ENCODE measurements at places on chromosomes 5 and 9.

GRCh38 chr5:170362102-170362501 lies 27.1 kb downstream of the KCNMB1 start:
- no peak for DNase-seq

GRCh38 chr9:130364619-130365322 lies 80.0 kb upstream of the ASS1 start:
- DNase-seq, result no peak

- DNase-seq, result no peak
Measured at GRCh38 chr9:108884701-108885100, 22.6 kb downstream of the ACTL7A start.

DNA sequence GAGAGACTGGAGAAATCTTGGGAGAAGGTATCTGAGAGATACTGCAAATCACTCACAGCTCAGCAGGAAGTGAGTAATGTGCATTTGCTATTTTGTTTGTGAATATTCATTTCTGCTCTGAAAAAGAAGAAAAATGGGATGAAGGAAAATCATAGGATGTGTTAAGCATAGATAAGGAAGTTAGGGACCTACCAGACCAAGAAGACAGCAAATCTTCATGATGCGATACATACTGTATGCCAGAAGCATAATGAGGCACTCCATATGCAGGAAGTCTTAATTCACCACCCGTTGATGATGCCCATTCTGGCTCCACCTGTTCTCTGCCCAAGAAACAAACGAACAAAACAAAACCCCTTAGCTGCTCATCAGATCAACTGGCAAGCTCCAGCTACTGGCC lies 6.1 kb upstream of the DAPK1 start:
- DNase-seq, result no peak

DNA sequence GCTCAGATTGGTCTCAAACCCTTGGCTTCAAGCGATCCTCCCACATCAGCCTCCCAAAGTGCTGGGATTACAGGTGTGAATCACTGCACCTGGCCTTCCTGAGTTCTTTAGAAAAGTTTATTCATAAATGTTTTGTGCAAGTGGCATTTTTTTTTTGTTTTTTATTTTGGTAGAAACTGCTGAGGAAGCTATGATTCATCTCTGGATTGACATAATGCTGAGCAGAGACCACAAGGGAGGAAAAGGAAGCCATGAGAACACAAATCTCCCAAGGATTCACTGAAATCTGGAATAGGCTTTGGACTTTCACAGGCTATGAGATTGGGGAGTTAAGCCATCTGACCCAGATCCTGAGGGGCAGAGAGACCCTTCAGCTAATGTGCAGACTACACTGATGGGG lies 3.4 kb upstream of the SLC46A2 start:
- DNase-seq, result no peak

- DNase-seq, result no peak
Measured at GRCh38 chr5:161246749-161247148, 299.8 kb downstream of the GABRB2 start.

DNA sequence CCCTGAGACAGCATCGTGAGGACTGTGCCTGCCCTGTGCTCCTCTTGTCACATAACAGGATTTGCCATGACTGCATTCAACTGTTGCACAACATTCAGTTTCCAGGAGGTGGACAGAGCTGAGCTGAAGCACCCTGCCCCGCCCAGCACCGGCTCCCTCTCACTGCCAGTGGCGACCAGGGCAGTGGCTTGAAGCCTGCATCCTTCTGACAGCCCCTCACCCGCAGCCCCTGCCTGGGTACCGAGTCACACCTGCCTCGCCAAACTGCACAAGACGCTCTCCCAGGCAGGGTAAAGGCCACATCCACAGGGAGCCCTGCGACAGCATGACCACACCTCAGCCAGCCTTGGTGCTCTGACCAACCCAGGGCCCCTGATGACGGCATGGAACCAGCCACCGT lies 59.9 kb upstream of the ZNF354A start:
- no peak for DNase-seq

GRCh38 chr5:89300426-89300970 lies 417.5 kb upstream of the MEF2C start:
- DNase-seq, result no peak

- DNase-seq, result no peak
Measured at GRCh38 chr5:177303925-177304391, 359 bp downstream of the PRELID1 start.

- DNase-seq, result no peak
Measured at GRCh38 chr5:167653645-167654106, 637.8 kb upstream of the WWC1 start.

GRCh38 chr5:32047056-32047455 lies 127.1 kb downstream of the GOLPH3 start:
- DNase-seq, result no peak

GRCh38 chr5:55918087-55919035 lies 67.2 kb downstream of the IL31RA start:
- no peak for DNase-seq

DNA sequence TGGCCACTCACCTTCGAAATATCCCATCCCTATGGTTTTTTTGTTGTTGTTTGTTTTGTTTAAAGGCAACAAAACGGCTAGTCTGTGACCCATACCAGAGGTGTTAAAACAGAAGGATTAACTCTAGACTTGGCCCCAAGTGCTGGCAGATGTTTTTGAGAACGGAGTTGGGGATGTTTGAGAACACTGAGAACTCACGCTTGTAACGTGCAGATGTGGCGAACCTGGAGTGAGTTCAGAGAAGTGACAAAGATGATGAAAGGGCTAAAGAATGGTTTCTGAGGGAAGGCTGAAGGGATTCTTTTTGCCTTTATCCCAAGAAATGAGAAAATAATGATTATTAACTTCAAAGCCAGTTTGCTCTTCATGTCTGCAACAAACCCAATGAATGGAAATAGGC lies 286.5 kb downstream of the ZNF608 start:
- DNase-seq, result no peak

DNA sequence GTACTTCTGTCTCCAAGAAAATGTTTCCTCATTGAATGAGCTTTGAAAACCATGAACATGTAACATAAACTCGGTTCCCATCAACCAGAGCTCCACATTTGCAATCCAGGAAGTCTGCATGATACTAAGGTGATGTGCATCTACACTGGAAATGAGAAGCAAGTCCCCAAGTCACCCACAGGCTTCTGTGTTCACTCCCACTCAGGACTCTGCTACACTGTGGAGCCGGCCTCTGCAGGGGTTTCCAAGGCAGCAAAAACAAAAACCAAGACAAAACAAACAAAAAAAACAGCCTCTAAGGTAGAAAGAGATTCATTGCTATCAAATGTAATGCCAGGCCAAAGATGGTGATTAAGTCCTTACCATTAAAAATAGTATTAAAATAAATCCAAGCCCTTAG lies 593.7 kb downstream of the IRX1 start:
- DNase-seq, result no peak
